NCI-H226 (cell line): ENCODE measurements at places on chromosomes 3 and 15.

DNA sequence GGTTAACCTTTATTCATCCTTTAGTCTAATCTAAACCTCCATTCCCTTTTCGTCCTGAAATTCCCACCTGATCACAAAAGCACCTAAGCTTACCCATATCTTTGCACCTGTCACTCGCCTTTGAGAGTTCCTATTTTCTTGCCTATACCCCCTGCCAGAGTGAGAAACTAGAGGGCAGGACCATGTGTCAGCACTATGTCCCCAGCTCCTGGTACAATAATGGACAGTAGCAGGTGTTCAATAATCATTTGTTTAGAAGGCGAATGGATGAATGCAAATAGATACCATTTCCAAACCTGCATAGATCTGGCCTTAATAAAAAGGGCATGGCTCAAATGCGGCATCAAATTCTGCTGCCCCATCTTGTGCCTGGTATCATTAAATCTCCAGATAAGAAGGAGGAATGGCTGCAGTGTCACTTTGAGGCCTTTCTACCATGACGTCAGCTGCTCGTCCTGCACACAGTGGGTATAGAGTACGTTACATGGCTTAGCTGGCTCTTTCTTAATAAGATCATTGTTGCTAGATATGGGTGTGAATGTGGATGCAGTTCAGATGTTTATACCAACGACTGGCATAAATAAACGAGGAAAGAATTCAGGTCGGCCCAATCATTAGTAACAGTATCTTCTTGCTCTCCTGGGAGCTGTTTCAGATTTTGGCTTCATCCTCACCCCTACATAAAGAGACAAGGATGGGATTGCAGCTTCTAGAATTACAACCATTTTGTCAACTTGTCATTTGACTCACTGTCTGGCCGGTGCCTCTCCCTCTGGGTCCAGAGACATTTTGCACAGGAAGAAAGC lies 148.7 kb downstream of the RORA start:
- DNase-seq, result no peak

DNA sequence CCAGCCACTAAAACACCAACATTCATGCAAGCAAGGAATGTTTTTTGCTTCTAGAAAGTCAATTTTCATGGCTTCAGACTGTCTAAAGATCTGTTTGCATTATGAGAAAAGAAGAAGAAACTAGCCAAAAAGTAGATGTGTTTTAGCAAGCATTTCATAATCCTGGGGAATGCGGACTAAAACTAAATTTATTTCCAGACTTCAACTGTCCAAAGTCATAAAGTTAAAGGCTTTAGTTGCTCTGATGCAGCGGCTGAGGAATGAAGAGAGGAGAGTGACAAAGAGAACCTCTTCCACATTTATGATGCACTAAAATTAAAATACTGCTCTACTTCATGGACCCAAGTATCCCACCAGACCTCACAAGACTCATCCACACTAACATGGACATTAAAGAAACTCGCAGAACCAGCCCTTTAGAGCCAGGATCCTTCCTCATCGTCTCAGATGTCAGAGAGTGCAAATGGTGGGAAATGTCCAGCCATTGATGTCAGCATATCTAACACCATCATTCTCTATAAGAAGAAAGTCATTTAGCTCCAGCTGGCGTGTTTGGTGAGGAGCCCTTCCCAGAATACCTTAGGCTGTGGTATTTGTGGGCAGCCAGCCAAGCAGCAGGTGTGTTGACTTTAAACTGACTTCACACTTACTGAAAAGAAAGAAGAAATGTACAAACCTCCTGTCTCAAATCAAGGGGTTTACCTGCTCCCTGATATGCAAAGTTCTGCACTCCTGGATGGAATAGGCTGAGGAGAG lies 17.4 kb downstream of the FYCO1 start:
- DNase-seq, result no peak

DNA sequence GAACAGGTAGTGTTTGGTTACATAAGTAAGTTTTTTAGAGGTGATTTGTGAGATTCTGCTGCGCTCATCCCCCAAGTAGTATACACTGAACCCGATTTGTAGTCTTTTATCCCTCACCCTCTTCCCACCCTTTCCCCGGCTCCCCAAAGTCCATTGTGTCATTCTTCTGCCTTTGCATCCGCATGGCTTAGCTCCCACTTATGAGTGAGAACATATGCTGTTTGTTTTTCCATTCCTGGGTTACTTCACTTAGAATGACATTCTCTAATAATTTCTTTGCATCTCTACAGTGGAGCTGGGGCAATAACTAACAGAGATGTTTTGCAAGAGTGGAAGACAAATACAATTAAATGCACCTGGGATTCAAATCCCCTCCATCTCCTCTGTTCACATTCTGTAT lies 93.2 kb downstream of the TP63 start:
- no peak for DNase-seq

DNA sequence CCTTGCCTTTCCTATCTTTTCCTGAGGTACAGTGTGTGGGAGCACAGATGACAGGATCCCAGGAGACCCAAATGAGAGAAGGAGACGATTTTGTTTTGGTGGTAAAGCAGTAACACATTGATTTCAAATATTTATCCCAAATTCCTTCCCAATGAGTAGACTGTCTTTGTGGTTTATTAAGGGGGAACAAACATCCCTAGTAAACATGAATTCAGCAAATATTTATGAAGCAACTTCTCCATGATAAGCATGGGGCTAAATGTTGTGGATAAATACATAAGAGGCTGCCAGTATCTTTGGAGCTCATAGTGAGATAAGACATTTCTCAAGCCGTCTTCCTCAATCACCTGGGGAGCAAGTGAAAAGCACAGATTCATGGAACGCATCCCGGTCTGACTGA lies 460.8 kb upstream of the CFAP20DC start:
- peak; percentile 20 for DNase-seq

DNA sequence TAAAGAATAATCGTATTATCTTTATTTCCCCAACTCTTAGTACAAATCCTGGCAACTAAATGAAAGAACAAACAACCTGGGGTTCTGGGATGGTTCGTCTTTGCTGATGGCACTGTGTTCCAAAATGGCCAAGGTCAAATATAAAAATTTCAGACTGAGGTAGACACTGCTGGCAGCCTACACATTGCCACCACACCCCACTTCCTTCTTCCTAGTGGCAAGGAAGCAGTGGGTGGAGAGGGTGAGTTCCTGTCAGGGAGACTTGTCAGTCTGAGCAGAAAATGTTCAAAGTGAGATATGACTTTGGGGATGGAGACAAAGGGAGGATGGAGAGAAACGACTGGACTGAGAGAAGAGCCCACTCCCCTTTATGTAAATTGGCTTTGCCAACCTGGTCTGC lies 69.6 kb downstream of the LMCD1 start:
- no peak for DNase-seq
